Suppressor macrophage treated with lipopolysaccharide for 4 hours (primary cell): ENCODE measurements at places on chromosomes 7 and 10.

DNA sequence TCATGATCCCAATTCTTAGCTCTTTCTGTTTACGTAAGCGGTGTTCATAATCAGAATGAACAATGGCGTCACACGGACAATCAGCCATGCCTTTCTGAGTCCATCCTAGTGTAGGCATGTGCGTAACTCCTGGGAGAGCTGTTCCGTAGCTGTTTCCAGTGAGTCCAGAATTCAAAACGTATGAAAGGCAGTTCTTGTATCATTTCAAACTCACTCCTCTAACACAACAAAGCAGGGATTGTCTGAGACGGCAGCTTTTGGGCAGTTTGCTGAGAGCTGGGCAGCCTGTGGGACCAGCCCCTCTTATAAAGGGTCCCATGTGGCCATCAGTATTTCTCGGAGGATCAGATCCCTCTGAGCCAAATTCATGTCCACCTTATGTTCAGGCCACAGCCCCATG is 43.4 kb downstream of the PSPH start:
- no peak for DNase-seq

DNA sequence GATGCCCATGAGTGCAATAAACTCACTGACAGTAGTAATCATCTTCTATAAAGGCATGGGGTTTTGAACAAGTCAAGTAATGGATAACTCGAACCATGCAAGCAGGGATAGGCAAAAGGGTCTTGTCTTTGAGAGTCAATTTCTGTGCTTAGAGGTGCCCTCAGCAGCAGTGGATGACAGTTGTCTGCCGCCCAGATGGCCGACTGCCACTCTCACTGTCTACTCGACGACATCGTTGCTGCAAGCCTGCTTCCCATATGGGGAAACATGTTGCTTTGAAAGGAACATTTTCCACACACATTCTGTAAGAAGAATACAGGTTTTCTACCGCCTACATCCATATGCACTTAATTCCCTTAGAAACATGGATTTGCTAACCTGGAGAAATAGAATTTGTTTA is 236.3 kb upstream of the DKK1 start:
- DNase-seq = no peak

DNA sequence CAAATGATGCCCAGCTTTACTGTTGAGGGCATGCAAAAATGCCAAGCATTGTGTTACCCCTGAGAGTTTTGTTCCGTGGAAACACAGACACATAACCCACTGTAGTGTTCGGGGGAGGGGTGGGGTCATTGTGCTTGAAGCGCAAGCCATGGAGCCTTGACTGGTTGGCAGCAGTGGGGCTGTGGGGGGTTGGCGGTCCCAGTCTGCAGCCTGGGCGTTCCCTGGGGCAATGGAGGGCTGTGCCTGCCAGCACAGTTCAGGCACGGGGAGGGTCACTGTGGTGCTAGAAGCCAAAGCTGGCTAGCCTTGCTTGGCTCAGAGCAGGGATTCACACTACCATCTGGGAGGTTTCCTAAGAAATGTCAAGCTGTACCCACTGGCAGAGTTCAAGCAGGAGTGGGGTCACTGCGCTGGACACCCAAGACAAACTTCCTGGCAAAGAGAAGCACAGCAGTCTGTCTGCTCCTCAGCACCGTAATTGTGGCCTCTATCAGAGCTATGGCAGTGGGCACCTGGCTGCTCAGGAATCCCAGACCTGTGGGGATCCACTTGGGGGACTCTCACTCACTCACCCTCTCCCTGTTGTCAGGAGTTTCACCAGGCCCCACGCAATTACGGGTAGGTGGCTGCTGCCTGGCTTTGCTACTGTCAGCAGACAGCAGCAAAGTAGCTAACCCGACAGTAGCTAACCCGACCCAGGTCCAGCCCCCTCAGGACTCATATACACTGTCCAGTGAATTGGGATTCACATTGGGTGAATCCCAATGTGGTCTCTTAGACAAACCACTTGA is 292.4 kb downstream of the ZWINT start:
- no peak for DNase-seq

DNA sequence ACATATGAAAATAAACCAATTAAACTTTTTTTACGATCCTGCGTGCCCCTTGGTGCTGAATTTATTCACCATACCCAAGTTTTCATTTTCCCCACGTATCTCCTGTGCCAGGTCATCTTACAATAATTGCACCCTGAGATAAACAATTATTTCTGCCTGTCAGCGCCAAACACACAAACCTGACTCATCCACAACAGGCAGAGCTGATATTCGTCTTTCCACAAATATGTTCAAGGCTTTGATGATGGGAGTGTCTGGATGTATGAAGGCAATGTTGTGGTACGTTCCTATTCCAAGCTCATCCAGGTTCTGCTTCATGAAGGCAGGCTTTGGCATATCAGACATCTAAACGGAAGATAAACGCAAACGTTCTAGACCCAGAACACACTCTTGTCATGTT is 45.8 kb upstream of the RHEB start:
- DNase-seq = no peak

DNA sequence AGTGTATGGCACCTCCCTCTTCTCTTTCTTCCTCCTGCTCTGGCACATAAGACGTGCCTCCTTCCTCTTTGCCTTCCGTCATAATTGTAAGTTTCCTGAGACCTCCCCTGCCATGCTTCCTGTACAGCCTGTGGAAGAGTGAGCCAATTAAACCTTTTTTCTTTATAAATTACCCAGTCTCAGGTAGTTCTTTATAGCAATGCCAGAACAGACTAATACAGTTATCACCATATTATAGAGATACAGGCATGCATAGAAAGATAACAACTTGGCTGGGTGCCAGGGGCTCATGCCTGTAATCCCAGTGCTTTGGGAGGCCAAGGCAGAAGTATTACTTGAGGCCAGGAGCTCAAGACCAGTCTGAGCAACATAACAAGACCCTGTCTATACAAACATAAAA is 53.2 kb downstream of the GCC1 start:
- no peak for DNase-seq

DNA sequence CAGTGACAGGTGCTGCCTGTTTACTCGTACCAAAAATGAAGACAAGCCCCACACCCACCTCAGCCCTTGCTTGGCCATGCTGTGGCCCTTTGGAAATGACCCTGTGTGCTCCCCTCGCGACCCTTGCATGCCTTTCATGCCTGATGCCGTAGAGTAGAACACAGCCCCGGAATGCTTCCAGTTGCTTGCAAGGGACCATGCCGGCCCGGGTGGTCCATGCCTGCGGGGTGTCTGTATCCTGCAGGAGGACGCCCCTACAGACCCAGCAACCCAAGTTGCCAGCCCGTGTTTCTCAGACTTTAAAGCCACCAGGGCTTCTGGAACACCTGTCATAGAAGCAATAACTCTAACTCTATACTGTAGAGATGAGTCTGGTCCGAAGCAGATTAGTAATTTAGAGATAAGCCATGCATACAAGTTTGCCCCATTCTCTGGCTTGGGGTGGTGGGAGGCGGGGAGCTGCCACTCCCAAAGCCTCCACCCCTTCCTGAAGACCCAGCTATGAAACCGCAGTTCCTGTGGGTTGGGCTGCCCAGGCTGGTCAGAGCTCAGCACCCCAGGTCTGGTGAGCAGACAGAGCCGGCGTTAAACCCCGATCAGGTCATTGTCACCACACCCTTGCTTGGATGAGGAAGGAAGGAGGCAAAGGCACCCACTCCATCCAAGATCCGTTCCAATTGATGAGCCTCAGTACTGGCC is 143.5 kb downstream of the ADCY1 start:
- no peak for DNase-seq

DNA sequence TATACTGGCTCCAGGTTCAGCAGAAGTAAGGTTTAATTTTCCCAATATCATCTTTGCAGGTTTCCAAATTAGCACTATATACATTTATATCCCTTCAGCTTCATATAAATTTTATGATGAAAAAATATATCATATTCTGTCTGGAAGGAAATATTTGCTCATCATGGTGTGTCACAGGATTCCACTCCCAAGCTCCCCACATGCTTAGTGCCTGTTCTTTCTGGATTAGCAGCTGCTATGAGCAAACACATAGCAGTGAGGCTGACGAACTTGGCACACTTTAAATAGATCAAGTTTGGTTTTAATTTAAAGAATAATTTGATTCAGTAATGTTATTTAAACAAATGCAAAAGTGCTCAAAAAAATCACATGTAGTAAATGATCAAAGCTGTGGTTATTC is 251.9 kb downstream of the AGMO start:
- DNase-seq = no peak

GRCh38 chr10:48506147-48506917 is 98.5 kb downstream of the ARHGAP22 start:
- DNase-seq = peak; percentile 81

GRCh38 chr7:14739841-14740185 is 162.7 kb downstream of the DGKB start:
- no peak for DNase-seq

DNA sequence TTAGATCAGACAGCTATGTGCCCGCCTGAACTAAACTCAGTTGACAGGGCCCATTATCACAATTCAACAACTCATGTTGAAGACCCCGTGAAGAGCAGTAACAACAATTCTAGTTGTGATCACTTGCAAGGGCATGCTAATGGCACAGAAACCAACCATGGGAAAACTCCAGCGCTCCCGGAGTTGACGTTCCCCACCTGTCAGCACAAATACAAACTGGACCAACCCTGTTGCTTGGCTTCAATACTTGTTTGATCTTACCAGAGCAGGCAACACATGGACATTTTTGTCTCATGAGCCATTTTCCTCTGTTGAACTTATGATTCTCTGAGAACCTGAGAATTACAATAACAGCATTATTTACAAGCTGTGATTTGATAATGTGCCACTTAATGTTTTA is 119.0 kb upstream of the LANCL2 start:
- DNase-seq = no peak
